ENCODE measurements at places on chromosomes 5 and 9.

- DNase-seq = no peak
These were observed 128.5 kb upstream of the IQGAP2 start for GRCh38 chr5:76274571-76274970.

- DNase-seq = no peak
These were observed 47.3 kb upstream of the CDKN2B start for GRCh38 chr9:22056402-22056801.

DNA sequence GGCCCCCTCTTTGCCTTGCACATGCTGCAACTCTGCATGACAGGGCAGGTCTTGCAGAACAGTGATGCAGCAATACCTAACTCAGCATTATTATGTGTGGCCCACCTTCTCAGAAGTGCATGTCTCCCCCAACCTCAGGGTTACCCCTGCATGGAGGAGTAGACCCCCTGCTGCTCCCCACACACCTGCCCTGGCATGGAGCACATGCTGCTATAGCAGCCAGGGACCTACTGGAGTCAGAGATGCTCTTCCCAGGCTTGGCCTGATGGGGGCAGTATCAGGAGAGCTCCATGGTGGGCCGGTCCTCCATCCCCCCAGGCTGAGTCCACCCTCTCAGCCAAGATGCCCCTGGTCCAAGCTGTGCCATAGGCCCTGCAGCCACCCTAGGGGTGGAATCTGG lies 13.2 kb upstream of the BOD1 start:
- no peak for DNase-seq

- no peak for DNase-seq
These were observed 124.9 kb downstream of the TMEM161B start for GRCh38 chr5:88143693-88144218.

GRCh38 chr9:91101611-91102168 lies 260.0 kb downstream of the AUH start:
- peak; percentile 78 for DNase-seq

- no peak for DNase-seq
These were observed 45.7 kb downstream of the CXXC5 start for GRCh38 chr5:139693676-139694364.

DNA sequence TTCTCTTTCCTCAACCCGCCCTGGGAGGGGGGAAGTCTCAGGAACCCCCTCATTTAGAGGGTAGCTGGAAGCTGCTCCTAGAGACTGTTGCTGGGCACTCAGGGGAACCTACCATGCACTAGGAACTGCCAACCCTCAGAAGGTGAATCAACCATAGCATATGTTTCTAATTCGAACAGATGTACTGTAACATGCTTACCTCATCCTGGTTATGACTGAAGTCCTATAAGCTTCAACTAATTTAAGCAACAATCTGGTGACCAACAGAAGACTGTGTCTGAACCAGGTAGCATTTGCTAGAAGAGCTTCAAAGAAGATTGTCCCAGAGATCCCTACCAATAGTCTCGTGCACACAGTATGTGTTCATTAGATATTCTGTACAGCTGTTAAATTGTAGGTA lies 5.7 kb upstream of the PRDM6 start:
- DNase-seq = no peak

DNA sequence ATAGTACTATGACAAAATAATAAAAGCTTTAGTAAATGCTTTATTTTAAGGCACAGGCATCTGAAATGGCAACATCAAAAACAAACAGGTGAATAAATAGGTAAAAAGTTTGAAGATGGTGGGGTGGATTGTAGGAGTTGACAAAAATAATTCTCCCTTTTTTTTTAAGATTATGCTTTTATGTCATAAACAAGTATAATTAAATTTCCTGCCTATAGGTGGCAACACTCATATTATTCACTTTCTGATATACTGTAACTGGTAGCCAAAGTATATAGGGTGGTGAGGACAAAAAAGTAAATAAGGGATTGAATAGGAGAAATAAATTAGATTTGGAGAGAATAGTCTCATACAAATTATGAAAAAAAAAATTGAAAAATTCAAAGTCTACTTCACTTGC lies 120.0 kb upstream of the ACOT12 start:
- no peak for DNase-seq

GRCh38 chr5:145218019-145218418 lies 617.1 kb downstream of the PRELID2 start:
- DNase-seq = no peak

- no peak for DNase-seq
These were observed 59.2 kb downstream of the ADAMTS12 start for GRCh38 chr5:33832404-33833236.

- DNase-seq = no peak
These were observed 33.8 kb downstream of the TSTD2 start for GRCh38 chr9:97599314-97599846.

DNA sequence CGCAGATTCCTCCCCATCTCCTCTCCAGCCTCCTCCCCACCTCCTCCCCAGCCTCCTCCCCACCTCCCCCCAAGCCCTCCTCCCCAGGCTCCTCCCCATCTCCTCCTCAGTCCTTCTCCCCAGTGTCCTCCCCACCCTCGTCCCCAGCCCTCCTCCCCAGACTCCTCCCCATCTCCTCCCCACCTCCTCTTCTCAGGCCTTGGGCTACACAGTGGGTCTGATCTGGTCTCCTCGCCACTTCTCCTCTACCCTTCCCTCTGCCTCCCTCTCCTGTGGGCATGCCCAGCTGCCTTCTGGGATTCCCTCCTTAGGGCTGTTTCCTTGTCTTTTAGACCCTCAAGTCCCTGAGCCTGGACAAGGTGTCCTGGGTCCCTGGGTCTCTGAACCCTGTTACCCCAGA lies 28.3 kb downstream of the CXXC5 start:
- no peak for DNase-seq

DNA sequence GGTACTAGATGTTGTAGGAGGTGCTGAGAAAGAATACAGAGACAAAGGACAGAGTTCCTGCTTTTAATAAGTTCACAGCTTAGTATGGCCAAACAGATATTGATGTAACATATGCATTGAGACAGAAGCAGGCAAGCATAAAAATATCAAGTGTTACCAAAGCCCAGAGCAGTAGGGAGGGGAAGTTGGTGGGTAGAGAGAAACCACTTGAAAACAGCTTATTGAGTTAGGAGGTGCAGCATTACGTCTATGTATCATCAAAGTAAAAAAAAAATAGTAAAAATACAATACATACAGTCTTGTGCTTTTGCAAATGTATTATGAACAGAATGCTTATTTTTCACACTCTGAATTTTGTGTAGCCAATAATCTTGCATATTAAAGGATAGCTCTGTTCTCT lies 441.8 kb upstream of the SGCD start:
- DNase-seq = no peak

GRCh38 chr9:110013064-110013463 lies 194.9 kb downstream of the C9orf152 start:
- DNase-seq = no peak

- no peak for DNase-seq
These were observed 715 bp upstream of the C5orf34 start for GRCh38 chr5:43515678-43516048.

DNA sequence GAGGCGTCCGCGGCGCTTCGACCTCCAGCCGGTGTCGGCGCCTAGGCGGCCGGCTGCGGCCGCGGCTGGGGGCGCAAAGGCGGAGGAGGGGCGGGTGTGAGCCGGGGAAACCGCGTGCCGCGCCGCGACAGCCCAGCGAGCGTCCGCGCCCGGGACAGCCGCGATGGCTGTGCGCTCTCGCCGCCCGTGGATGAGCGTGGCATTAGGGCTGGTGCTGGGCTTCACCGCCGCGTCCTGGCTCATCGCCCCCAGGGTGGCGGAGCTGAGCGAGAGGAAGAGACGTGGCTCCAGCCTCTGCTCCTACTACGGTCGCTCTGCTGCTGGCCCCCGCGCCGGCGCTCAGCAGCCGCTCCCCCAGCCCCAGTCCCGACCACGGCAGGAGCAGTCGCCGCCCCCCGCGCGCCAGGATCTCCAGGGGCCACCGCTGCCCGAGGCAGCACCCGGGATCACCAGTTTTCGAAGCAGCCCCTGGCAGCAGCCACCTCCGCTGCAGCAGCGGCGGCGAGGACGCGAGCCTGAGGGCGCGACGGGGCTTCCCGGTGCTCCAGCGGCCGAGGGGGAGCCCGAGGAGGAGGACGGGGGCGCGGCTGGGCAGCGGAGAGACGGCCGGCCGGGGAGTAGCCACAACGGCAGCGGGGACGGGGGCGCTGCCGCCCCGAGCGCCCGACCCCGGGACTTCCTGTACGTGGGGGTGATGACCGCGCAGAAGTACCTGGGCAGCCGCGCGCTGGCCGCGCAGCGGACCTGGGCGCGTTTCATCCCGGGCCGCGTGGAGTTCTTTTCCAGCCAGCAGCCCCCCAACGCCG lies 605 bp downstream of the CHSY3 start:
- DNase-seq = no peak

DNA sequence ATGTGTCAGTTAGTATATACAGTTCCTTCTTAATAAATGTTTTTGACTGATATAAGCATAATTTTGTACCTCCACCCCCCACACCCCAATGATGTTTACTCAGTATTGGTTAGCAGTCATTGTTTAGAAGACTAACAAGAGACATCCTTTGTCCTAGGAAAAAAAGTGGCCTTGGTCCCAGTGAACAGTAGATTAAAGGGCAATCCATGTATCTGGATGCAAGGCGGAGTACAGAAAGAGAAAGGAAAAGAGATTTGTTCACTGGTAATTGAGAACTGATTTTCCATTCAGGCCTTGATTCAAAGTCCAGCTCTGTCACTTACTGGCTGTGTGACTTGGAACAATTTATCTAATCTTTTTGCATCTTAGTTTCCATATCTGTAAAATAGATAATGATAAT lies 4.6 kb downstream of the RALGPS1 start:
- DNase-seq = no peak

DNA sequence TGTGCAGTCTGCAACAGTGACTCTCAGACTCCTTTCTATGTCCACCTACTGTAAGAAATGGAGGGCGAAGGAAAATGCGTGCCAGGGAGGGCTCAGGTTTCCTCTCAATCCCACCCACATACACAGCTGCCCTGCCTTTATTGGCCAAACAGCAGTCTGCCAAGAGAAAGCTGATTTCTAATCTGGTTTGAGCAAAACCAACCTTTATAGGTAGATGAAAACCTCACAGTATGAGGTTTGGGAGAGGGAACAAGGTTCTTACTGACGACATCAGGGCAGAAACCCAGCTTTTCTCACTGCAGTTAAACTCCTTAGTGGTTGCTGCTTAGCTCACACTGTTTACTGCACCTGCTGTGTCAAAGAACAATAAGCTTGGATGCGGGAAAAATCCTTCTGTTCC lies 152.3 kb upstream of the KLF9 start:
- no peak for DNase-seq

GRCh38 chr9:111870774-111871498 lies 25.7 kb upstream of the UGCG start:
- no peak for DNase-seq

GRCh38 chr5:36743891-36744772 lies 132.4 kb upstream of the NIPBL start:
- DNase-seq = no peak

DNA sequence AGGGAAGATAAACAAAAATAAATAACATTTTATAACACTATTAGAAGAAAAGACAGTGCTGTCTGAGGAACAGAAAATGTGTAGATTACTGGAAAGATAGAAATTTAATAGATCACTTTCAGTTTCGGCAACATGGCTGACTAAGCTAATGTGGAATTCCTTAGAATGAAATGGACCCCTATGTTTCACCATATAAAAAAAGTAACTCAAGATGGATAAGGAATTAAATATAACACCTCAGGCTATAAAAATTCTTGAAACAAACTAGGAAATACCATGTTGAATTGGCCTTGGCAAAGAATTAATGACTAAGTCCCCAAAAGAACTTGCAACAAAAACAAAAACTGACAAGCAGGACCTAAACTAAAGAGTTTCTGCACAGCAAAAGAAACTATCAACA lies 558.3 kb downstream of the CHSY3 start:
- no peak for DNase-seq

GRCh38 chr9:38088006-38088925 lies 19.2 kb upstream of the SHB start:
- peak; percentile 77 for DNase-seq

GRCh38 chr5:1665231-1665630 lies 134.4 kb downstream of the MRPL36 start:
- no peak for DNase-seq

Data from CD4-positive, alpha-beta T cell treated with Interleukin-6 for 4 hours (primary cell).